LNCaP clone FGC (cell line): ENCODE measurements at places on chromosomes 16 and 17.

GRCh38 chr16:10664720-10665126 is 30.0 kb downstream of the TEKT5 start:
- DNase-seq: no peak

GRCh38 chr17:72111336-72111923 is 9.4 kb upstream of the SOX9 start:
- DNase-seq: no peak

DNA sequence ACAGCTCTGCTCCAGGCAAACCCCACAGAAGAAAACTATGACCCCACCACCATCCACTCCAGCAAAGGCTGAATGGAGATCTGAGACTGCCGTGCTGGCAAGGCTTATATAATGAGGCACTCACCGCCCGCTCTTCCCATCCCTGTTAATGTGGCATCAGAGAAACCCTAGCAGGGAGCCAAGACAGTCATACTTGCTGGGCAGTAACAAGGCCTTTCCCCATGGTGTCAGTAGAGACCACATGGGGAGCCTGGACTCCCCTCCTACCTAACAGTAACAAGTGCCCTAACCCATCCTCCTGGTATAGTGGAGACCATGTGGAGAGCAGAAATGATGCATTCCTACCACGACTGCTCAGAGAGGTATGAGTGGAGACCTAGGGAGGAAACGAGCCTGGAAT is 235.2 kb downstream of the C16orf78 start:
- no peak for DNase-seq

DNA sequence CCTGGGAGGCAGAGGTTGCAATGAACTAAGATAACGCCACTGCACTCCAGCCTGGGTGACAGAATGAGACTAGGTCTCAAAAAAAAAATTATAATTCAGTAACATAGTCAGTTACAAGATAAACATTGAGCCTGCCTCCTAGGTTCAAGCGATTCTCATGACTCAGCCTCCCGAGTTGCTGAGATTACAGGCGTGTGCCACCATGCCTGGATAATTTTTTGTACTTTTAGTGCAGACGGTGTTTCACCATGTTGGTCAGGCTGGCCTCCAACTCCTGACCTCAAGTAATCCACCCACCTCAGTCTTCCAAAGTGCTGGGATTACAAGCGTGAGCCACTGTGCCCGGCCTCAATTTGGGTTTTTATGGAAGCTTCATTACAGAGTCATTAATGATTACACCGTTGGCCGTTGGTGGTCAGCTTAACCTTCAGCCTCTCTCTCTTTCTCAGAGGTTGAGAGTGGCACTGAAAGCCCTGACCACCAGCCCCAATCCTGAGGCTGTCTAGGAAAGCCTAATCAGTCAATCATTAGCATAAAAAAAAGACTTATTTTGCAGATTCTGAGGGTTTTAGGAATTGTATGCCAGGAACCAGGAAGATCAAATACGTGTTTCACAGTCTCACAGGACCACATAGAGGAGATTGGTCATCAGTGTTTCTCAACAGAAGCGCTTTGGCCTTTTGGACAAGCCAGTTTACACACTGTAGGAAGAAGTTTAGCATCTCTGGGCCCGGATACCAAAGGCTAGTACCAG is 1.3 kb upstream of the LRRC37A3 start:
- no peak for DNase-seq

GRCh38 chr17:39735882-39736281 is 1.9 kb upstream of the GRB7 start:
- DNase-seq: no peak

DNA sequence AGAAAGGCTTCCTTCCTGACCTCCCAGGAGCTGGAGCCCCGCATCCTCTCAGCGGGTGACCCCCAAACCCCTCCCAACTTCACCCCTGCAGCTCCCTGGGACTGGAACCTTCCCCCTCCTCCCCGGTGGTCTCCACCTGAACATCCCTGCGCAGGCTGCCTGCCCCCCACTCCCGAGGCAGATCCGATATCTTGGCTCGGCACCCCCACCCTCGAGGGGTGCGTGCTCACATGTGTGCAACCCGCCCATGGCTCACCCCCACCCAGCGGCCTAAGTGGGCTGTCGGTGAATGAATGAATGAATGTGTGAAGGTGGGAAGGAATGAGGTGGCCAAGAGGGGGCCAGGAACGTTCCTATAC is 39.7 kb downstream of the SLC7A5 start:
- DNase-seq: no peak

GRCh38 chr16:466651-467050 is 41.2 kb downstream of the RAB11FIP3 start:
- no peak for DNase-seq
